ENCODE measurements at places on chromosomes 12 and 14.
A peak's percentile ranks its signal among the peaks of the same experiment; 100 is the strongest.

- DNase-seq, result no peak
These were observed 66.1 kb downstream of the FUT8 start for GRCh38 chr14:65478596-65478995.

- no peak for DNase-seq
These were observed 13.3 kb downstream of the MOAP1 start for GRCh38 chr14:93171376-93171775.

DNA sequence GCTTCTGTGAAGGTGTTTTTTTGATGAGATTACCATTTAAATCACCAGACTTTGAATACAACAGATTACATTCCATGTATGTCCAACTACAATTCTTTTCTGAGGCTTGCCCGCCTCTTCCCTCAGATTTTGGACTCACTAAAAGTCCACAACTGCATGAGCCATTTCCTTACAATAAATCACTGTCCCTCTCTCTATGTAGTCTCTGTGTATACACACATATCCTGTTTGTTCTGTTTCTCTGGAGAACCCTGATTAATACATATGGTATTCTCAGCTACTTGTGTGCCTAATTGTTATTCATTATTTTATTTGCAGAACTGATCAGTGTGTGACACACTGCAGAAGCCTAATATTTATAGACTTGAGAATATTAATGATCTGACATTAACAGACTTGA lies 2.4 kb upstream of the MIPOL1 start:
- no peak for DNase-seq

DNA sequence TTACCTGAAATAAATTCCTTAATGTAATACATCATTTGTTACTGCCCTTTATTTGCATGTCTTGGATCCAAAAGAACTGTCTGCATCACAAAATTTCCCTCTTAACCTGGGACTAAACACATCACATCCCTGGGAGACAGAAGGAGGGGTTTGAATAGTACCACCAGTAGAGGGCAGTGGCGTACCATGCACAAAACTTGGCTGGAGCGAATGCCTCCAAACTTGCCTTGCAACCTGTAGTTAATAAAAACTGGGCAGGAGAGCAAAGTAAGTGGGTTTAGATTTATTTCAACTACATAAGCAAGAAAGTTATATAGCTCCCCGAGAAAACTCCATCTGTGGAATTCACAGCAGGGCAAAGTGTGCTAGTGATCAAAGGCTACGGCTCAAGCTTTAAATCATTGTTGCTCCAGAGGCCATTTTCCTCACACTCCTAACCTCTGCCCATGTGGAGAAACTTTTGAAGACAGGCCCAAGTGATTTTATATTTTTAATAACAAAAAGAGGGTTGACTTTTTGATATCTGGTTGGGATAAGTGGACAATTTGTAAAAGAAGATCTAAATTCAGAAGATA lies 1176.7 kb upstream of the SEL1L start:
- peak; percentile 56 for DNase-seq

DNA sequence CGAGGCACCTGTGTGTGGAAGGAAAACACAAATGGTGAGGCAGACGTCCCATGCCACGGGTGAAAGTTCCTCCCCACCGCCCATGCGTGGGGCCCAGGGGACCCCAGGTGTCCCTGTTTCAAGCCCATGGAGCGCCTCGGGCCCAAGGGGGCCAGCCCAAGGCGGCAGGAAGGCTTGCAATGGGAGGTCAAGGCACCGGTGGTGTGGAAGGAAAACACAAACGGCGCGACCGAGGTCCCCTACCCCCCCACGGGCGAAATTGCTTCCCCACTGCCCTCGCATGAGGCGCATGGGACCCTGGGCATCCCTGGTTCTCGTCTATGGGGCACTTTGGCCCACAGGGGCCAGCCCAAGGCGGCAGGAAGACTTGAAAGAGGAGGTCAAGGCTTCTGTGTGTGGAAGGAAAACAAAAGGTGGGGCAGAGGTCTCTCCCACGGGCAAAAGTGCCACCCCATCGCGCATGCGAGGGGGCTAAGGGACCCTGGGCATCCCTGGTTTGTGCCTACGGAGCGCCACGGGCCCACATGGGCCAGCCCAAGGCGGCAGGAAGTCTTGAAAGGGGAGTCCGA lies 379.4 kb downstream of the ALG10 start:
- DNase-seq, result no peak

DNA sequence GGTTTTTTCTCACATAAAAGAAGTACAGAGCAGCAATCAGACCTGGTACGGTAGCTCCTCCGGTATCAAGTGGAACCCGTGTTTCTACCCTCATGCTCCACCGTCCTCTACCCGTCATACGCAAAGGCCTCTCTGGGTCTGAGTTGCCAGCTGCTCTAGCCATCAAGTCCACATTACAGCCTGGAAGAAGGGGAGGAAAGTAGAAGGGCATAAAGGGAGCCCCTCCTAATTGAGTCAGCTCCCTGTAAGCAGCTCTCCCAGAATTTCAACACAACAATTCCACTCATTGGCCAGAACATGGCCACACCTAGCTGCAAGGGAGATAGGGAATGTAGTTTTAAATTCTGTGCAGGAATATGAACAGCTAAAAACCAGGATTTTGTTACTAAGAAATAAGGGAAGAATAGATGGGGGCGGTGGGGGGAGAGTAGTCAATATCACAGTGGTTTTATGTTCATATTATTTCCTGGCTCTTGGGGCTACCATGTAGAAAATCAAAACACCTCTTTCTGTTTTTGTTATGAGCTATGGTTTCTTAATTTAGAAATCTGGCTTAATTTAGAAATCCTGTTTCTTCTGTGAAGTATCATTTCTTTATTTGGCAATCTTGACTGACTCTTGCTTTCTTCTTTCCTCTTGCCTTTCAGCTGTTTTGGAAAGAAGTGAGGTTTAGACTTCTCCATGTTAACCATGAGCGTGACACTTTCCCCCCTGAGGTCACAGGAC lies 103.9 kb downstream of the AKAP6 start:
- DNase-seq, result no peak

- peak; percentile 73 for DNase-seq
These were observed 20.4 kb downstream of the CCDC88C start for GRCh38 chr14:91396959-91397815.

GRCh38 chr14:72869407-72870329 lies 24.2 kb downstream of the DPF3 start:
- no peak for DNase-seq

DNA sequence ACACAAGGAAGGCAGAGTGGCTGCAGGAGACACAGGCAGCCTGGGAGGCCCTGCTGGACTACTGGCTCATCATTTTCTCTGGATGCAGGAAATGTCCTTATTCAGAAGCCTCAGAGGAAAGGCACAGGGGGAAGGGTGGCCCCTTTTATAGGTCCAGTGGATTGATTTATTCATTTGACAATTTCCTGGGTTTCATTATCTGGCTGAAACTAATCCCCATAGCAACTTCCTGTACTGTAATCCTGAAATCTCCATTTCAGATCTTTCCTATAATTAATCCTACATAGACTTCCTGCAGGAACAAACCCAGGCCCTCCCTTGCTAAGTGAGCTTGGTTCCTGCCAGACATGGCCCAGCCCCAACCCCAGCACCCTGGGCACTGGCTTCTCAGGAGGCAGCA lies 23.0 kb downstream of the KRT76 start:
- DNase-seq, result no peak

DNA sequence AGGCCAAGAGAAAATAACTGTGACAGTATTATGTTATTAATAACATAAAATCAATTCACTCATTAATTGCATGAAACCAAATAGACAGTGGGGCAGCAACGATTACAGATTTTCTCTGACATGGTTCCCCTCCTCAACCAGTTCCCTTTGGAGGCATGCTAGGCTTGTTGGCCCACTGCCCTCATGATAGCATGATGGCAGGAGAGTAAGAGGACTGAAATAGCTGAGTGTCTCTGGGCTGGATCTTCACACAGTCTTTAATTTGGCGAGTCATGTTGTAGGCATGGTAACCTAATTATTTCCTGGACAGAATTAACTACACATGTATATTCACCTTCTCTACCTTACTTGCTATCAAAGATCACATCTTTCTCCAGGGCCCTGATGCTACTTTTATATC lies 266.2 kb upstream of the PELI2 start:
- DNase-seq, result no peak

- DNase-seq, result no peak
These were observed 12.3 kb upstream of the SLC35E3 start for GRCh38 chr12:68733661-68734071.

GRCh38 chr12:93256256-93256969 lies 121.3 kb upstream of the NUDT4 start:
- DNase-seq, result no peak

DNA sequence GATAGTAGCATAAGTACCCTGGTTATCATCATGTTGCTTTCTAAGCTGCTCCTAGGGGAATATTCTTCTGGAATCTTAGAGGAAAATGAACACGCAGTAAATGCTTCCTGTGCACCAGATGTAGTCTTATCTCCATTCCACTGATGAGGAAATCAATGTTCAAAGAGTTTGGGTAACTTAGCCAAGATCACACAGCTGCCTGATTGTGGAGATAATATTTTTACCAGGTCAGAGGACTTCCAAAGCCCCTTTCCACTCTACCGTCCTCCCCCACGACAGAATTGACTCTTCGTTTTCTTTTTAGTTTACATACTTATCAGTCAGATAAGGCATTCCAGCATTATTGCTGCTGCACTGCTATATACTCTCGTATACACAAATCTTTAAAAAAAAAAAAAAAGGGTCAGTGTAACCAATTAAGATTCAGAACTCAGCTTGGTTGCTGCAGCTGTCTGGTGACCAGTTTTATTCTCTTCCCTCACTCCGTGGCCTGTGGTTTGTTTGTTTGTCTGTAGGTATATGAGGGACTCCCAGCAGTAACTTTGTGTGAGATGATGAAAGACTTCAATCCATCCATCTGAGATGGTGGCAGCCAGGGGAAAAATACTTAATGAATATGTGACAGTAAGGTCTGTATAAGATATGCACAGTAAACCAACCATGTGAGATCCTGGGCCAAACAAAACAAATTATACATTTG lies 110.5 kb downstream of the TGFB3 start:
- DNase-seq, result no peak

GRCh38 chr14:64114166-64114565 lies 180.0 kb downstream of the ESR2 start:
- DNase-seq, result no peak

DNA sequence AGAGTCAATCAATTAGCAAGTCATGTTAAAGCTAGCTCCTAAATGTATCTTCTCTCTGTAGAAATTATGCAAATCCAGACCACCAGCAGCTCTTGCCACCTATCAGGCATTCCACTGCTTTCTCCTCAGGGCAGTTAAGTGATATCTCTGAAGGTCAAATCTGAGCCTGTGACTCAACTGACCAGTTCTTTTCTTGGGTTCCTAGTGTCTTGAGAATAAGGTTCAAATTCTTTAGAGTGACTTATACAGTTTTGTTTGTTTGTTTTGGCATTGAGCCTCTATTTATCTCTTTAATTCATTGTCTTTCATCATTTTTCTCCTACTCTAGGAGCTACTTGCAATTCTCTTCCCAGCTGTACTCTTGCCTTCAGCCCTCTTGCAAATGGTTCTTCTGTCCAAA lies 2.5 kb upstream of the LRIG3 start:
- DNase-seq, result no peak

Measured in stimulated activated naive CD8-positive, alpha-beta T cell treated with anti-CD3 and anti-CD28 coated beads, Interleukin-15, Interleukin-2, amounts not matched to agents 100 U/mL and 50 U/mL, for 24 hours (primary cell).